ENCODE measurements at places on chromosomes 3 and 15.

- peak; percentile 96 for DNase-seq
Observed at GRCh38 chr3:120429921-120430361, 20.9 kb downstream of the FSTL1 start.

DNA sequence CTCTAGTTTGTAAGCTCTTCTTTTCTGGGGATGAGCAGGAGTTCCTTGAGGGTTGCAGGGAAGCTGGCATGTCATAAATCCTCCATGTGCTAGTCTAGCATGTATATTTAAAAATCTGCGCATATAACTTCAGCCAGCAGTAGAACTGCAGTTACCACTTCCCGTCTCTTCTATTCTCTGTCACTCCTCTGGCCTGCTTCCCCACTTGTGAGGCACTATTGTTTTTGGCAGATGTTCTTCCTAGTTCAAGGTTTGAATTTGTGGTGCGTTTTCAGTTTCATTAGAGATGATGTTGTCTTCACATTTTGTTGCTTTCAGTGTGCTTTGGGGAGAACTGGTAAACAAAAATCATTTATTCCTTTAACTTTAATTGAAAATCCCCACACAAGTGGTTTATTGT, 169.1 kb upstream of the ZPLD1 start:
- no peak for DNase-seq

DNA sequence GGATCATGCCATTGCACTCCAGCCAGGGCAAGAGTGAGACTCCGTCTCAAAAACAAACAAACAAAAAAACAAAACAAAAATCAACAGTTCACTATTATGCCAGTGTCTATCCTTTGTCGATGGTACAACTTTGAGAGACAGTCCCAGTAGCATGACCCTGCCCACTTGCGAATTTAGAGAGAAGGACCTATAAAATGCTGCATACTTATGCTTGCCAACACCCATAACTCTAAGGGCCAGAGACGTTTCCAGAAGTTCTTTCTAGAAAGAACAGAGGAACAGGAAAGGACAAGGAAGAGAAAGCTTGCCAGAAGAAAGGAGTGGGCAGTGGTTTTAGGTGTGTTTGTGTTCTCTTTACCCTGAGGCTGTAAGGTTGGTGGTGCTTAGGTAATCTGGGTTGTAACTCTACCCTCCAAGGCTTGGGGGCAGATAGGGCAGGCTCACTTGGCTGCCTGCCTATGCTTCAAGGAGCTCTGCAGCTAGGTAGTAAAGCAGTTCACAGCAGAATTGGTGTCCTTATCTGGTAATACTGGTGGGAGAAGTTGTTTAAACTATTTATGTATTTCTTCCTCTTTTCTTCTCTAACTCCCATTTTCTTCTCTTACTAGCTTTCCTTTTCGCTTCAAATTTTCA, 50.6 kb upstream of the SPPL2A start:
- DNase-seq: no peak

- no peak for DNase-seq
Observed at GRCh38 chr3:160720123-160720746, 35.8 kb upstream of the PPM1L start.

GRCh38 chr15:91308855-91309254, 208.8 kb downstream of the SV2B start:
- DNase-seq: no peak

- no peak for DNase-seq
Observed at GRCh38 chr3:192010490-192010889, 549.5 kb downstream of the PYDC2 start.

- no peak for DNase-seq
Observed at GRCh38 chr3:115635406-115635805, 12.1 kb downstream of the GAP43 start.

- DNase-seq: peak; percentile 29
Observed at GRCh38 chr15:49045751-49046219, 461 bp downstream of the SECISBP2L start.

DNA sequence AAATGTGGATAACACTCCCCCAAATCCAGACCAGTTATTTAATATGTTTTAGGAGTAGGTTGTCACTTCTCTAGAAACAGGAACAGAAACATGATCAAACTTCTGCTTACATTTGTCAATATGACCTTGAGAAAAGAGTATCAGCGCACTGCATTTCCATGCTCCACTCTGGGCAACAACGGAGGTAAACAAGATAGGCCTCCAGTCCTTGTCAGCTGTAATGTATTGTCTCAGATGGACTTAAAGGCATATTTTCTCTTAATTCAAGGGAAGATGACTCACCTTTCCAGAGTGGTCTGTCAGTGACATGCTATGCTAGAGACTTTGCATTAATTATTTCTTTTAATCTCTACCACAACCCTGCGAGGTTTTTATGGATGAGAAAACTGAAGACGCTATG, 51.6 kb upstream of the TCF12 start:
- peak; percentile 37 for DNase-seq

- peak; percentile 58 for DNase-seq
Observed at GRCh38 chr3:195859061-195859845, 47.5 kb upstream of the MUC4 start.

- peak; percentile 21 for DNase-seq
Observed at GRCh38 chr3:17845026-17845812, 102.8 kb upstream of the TBC1D5 start.

- no peak for DNase-seq
Observed at GRCh38 chr3:103918336-103918735, 1448.4 kb upstream of the ALCAM start.

- no peak for DNase-seq
Observed at GRCh38 chr3:49427586-49427985, 1.5 kb downstream of the NICN1 start.

DNA sequence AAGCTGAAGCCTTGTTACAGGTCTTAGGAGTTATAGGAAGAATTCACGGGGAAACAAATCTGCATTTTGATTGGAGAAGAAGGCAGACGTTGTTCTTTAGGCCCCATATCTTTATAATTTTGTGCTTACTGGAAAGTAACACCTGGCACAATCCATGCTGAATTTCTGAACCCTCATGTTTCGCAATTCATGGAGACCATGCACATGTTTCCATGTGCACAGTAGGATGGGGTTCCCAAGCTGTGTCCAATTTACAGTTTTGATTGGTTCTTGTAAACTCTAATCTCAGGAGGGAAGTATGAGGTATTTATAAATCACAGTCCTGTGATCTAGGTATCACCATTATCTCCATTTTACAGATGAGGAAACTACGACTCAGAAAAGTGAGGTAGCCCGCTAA, 7.8 kb upstream of the SCAANT1 start:
- DNase-seq: no peak

GRCh38 chr3:189712906-189713483, 81.8 kb downstream of the TP63 start:
- no peak for DNase-seq

DNA sequence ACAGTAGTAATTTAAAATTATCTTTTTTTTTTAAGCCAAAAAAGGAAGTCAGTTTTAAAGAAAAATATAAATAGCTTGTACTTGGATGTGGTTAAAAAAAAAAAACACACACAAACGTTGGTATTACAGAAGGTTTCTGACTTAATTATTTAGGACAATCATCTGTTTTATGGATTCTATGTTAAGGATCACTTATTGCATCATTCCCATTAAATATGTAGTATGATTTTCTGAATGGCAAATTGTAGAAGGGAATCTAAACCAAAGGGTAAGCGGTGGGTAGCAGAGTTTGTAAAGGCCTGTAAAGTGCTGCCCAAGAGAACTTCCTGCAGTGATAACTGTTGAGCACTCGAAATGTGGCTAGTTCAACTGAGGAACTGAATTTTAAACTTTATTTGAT, 8.0 kb downstream of the SENP2 start:
- no peak for DNase-seq

DNA sequence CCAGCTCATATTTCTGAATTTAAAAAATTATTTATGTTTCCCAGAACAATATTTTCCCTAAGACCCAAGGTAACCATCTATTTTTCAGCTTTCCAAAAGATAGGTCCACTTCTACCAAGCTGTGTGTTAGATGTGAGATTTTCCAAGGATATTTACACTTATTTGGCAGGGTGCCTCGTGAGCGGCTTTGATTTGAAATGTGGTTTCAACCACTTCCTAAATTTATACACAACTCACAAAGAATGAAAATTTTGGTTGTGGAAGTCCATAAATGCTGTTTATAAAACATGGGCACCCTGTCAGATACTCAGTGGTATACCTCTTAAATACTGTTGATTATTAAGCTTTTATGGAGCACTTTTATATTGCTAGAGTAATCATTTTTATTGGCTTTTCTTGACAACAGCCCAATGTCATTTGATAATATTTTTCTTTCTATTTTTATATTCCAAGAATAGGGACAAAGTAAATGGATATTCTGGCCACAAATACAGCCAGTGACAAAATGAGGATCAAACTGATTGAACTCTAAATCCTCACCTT, 57.6 kb downstream of the GAP43 start:
- DNase-seq: peak; percentile 37

DNA sequence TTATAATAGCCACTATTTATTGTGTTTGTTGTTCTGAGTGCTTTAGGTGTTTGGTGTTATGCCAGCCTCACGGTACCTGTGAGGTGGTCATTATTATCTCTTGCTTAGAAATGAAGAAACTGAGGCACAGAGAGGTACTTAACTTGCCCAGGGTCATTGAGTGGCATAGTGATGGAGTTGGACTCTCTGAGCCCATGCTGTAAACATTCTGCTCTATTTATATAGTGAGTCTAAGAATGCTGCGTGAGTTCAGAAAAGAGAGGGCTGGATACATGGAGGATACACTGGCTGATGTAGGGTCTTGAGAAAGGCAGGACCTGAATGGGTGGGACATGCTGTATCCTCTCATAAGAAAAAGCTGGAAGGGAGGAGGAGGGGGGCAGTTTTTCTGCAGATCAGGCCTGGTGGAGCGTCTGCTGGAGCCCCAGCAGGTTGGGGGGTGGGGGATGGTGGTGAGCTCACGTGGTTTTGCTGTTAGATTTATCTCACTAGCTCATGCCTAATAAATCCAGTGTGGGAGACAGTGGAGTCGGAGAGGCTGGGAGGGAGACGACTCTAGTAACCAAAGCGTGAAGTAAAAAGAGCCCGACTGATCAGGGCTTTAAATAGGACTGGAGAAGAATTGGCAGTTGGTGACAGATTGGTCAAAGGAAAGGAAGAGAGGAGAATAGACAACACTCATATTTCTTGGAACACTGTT, 16.0 kb downstream of the MED12L start:
- DNase-seq: no peak

GRCh38 chr3:50612234-50612882, 784 bp upstream of the CISH start:
- no peak for DNase-seq

DNA sequence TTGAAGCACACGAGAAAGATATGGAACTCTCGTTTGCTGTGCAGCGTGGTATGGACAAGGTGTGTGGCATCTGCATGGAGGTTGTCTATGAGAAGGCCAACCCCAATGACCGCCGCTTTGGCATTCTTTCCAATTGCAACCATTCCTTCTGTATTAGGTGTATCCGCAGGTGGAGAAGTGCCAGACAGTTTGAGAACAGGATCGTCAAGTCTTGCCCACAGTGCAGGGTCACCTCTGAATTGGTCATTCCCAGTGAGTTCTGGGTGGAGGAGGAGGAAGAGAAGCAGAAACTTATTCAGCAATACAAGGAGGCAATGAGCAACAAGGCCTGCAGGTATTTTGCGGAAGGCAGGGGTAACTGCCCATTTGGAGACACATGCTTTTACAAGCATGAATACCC, 1.2 kb downstream of the MKRN3 start:
- DNase-seq: no peak

- DNase-seq: no peak
Observed at GRCh38 chr3:16474920-16475319, 38.6 kb downstream of the RFTN1 start.

DNA sequence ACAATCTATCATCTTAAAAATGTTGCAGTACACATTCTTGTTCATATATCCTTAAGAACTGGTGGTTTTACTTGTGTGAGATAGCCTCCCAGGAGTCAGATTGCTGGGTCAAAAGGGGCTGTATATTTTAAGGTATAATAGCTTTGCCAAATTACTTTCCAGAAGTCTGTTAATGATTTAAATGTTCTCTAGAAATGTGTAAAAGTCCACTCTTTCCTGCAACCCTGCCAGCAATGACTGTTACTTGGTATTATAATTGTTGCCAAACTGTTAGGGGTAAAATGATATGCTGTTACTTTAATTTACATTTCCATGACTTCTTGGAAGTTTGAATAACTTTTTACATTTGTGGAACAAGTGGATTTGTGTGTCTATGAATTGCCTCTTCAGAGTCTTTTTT, 170.8 kb downstream of the SLC9A9 start:
- no peak for DNase-seq

GRCh38 chr3:47473391-47473790, 2.4 kb downstream of the SCAP start:
- DNase-seq: no peak

DNA sequence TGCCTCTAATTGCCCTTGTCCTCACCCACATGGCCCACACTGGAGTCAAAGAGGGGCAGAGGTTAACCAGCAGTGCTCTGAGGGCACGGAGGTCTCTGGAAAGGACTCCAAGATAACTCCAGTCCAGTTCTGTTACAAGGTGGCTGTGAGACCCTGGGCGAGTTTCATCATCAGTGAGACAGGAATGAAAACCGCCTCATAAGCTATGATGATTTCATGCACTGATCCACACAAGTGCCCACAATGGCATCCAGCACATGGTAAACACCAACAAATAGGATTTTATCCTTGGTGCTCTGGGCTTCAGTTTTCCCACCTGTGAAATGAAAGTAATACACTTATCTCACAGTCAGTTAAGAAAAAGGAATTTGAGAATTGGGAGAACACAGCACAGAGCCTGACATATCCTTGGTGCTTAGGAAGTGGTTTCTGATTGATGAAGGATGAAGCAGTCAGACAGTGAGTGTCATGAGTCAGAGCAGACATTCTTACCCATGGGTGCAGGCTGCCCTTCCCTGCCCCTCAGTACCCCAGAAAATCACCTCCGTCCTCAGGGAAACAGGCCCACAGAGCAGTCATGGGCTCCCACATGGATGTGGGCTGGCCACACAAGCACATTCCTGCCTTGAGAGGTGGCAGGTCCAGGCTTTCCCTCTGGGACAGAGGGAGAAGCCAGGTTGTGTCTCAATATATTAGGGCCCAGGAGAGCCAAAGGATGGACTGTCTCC, 48.4 kb downstream of the DAPK2 start:
- no peak for DNase-seq

GRCh38 chr3:14795996-14796395, 22.8 kb upstream of the FGD5 start:
- DNase-seq: no peak

DNA sequence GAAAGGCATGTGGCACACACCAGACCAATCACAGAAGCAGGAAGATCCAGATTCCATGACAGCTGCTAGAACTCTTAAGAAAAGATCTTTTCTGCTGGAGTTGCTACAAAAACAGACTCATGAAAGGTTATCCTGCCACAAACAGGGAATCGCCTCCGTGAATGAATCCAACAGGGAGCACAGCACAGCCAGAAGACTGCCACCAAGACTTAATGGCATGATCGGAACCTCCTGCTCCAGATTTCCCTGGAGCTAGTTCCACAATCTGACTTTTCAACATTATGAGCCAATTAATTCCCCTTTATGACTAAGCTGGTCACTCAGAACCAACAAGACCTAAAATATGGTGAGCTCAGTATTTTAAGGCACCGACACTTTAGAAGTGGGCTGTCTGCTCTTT, 232.5 kb downstream of the FOXP1 start:
- DNase-seq: no peak

- DNase-seq: no peak
Observed at GRCh38 chr15:45371546-45371945, 6.8 kb downstream of the GATM start.

Data from fibroblast of skin of right quadriceps (primary cell).